Retina (tissue), 1 donor: ENCODE measurements at places on chromosomes 6 and 20.

DNA sequence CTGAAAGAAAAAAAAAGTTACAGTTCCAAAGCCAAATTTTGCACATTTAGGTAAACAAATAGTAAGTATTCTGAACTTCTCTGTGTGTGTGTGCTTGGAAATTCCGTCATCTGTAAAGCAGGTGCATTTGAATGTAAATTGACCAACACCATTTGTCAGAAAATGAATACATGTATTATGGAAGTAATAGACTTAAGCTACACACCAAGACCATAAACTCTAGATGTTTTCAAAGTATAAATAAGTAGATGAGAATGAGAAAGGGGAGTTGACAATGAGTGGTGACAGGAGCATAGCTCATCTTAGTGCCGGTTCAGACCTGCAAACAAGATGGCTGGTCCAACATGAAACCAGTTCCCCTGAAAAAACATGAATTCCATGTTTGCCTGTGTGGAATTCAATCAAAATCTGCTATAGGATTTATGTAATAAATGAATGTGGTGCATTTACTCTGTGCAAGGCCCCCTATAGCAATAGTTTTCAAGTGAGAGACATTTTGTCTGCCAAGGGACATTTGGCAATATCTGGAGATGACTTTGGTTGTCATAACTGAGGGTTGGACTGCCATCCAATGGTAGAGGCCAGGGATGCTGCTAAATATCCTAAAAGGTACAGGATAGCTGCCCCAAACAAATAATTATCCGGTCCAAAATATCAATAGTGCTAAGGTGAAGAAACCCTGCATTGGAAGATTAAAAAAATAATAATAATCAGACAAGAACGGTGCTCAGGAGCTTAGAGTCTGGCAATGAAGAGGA is 11.0 kb upstream of the FILIP1 start:
- DNase-seq: no peak

DNA sequence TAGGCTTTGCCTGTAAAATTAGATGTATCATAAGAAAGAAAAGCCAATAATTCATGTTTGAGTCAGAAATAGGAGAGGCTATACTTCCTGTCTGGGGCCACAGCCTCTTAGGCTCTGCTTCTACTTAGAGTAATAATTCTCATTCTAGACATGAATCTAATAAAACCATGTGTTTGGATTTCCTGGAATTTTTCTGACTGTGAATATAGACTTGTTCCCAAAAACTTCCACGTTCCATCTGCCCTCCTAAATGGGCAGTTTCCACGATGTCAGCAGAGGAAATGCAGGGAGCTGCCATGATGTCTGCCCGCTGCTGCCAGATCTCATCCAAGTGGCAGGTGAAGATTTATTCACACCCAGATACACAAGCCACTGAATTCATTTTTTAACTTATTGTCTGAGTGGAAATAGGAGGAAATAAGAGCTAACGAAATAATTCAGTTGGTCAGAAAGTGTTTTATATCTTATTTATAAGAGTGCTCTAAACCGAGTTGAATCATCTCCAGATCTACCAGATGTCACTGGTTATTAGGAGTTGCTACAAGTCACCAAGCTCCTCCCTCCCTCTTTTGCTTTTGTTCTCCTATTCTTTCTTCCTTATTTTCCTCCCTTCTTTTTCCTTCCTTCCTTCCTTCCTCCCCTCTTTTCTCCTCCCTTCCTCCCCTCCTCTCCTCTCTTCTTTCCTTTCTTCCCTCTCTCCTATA is 69.3 kb downstream of the ALDH8A1 start:
- no peak for DNase-seq

DNA sequence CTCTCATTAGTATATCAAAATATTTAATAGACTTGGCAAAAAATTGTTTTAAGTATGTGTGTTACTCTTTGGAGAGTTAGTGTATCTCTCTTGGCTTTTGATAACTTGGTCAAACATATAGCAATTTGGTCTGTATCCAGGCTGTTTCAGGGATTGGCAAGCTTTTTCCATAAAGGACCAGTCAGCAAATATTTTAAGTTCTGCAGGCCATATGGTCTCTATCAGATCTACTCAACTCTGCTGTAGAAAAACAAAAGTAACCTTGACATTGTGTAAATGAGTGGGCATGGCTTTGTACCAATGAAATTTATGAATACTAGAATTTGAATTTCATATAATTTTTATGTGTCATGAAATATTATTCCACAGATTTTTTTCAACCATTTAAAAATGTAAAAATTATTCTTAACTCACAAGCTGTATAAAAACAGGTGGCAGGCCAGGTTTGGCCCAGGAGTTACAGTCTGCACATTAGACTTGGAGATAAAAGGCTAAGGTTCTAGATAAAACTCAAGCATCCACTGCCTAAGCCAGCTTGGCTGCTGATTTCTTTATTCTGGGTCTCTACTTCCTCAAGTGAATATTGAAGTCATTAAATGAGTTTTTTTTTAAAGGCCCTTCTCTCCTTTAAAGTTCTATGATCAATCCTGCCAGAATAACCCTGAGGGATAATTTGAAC is 13.7 kb downstream of the GSTA4 start:
- DNase-seq: no peak

GRCh38 chr20:47456041-47456537 is 45.6 kb upstream of the NCOA3 start:
- DNase-seq: no peak

GRCh38 chr6:166435574-166435973 is 52.8 kb upstream of the MPC1 start:
- DNase-seq: peak; percentile 33
